ENCODE measurements at places on chromosomes 5 and 9.

DNA sequence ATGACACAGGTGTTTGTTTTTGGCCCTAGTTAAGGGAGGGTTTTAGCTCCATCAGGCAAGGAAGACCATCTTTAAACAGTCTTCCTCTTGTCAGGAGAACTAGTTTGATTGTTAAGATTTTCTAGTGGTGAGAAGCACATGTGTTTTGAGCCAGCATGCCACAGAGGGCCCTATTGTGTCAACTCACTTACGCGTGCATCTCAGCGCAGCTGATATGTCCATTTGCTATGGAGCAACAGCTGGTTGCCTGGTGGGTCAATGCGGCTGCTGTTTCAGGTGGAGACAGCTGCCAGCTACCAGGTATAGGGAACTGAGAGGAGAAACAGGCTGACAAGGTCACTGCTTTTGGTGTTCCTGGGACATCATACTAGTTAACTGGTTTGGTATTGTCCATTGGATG is 100.5 kb upstream of the PRRC1 start:
- no peak for ATAC-seq

- no peak for ATAC-seq
Measured at GRCh38 chr5:39441838-39442237, 17.1 kb upstream of the DAB2 start.

DNA sequence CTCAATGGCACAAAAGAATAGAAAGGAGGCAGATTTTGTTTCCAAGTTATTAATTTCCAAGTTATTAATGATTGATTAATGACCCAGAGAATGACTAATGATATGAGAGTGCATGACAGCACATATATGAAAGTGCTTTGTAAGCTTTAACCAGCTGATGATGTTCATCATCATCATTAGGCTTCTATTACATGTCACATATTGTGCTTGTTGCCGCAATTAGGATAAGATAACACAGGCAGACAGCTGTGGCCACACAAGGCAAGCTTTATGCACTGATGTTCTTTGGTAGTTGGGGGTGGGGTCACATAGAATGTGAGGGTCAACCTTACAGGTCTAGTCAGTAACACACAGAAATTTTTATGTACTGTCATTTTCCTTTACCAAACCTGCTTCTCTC is 219.7 kb downstream of the TRPM3 start:
- ATAC-seq: no peak

GRCh38 chr9:103978396-103978795 is 115.7 kb upstream of the SMC2 start:
- no peak for ATAC-seq

DNA sequence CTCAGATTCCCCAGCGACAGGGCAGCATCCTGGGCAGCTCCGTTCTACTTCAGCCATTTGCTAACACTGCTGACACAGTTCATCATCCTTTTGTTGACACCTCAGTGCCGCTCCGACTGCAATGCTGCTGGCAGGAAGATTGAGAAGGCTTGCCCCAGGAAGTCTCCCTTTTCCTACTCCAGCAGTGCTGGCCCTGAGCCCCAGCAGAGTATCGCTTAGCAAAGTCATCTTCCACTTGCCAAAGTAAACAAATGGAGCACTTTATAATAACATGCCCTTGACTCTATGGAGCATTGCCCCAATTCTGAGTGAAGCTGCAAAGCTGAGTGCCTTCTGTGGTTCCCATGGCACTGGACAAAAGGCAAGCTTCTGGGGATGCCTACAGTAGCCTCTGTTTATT is 32.2 kb downstream of the PRLR start:
- peak; percentile 35 for ATAC-seq

DNA sequence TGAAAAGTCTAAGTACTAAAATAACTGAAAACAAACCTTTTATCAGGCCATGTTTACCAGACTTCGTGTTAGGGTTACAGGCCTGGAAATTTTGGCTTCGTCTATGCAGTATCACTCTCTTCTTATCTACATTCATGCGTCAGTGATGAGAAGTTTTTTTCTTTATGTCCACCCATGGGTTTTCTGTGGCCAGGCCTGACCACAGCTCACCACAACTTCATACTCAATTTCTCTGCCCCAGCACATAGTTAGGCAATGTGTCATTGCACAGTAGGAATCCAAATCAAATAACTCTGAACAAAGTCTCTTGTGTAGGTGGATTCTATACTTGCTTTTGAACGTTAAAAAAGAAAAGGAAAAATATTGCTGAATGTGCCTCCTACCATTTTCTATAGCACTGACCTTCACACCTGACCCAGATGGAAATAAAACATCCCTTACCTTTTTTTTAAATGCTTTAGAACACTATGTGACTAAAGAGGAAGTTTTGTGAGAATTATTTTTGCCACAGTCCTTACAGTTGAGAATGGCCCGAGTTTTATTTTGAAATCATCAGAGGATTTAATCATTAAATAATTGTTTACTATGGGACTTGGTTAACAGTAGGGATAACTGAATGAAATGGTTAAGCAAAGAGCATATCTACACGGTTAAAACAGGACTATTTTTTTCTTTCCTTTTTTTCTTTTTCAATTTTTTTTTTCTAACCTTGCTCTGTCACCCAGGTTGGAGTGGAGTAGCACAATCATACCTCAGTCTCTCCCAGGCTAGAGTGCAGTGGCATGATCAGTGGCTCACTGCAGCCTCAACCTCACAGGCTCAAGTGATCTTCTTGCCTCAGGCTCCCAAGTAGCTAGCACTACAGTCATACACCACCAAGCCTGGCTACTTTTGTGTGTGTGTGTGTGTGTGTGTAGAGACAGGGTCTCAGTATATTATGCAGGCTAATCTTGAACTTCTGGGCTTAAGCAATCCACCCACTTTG is 1247.0 kb upstream of the ACO1 start:
- ATAC-seq: no peak

DNA sequence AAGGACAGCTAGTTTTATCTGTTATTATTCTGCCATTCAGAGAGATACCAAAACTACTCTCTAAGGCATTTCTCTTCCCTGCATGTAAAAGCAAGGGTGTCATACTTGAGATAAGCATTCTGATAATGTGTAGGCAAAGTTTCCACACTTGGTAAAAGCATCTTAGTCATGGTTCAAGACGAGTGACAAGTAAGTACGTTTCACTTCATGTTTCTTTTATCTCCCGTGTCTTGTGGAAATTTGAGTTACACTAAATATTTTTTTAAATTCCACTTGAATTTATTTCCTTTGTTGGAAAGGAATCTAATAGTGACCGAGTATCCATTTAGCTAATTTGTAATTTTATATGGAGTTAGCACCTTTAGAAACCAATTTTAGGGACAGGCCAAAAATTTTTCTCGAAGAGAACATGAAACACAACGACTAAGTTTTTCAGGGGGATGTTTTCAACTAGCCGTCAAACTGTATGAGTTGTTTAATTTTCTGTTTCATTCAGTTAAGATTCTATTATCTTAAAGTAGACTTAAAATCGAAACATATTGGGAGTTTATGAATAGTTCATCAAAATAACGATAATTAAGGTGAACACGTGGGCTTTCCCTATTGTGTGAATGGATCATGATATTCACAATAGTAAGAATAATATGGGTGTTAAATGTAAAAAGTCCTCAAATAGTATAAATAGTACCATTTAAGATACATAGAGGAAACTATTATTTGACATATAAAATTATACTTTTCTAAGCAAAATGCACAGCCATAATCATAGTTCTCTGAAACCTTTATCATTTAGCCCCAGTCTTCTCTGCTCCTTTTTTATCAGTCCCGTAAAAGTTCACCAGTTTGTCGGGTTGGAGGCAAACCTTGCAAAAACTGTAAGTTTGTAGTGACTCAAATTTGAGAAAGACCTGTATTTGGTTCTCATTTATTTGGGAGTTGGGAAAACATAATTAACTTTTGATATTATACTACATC is 1.6 kb downstream of the RFESD start:
- no peak for ATAC-seq

GRCh38 chr9:115855458-115856133 is 298.0 kb upstream of the PAPPA start:
- ATAC-seq: no peak

GRCh38 chr9:79883073-79883645 is 311.4 kb downstream of the TLE4 start:
- ATAC-seq: peak; percentile 47

DNA sequence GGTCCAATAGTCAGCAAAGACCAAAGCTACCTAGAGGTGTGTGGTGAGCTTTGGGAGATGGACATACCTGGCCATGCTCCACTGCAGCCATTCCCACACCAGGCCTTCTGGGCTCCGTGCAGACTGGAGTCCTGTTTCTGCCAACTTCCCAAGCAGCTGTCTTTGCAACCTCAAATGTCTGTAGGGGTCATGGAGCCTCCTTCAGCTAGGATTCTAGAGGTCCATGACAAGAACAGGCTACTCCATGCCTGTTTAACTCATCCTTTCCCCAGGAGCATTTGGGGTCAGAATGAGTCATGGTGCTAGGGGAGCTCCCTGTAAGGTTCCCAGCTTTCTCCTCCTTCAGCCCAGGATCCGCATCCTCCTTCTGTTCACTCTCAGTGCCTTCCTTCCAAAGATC is 17.1 kb downstream of the VPS13A start:
- ATAC-seq: no peak

- peak; percentile 71 for ATAC-seq
Measured at GRCh38 chr5:135230251-135230925, 168.6 kb downstream of the MACROH2A1 start.

DNA sequence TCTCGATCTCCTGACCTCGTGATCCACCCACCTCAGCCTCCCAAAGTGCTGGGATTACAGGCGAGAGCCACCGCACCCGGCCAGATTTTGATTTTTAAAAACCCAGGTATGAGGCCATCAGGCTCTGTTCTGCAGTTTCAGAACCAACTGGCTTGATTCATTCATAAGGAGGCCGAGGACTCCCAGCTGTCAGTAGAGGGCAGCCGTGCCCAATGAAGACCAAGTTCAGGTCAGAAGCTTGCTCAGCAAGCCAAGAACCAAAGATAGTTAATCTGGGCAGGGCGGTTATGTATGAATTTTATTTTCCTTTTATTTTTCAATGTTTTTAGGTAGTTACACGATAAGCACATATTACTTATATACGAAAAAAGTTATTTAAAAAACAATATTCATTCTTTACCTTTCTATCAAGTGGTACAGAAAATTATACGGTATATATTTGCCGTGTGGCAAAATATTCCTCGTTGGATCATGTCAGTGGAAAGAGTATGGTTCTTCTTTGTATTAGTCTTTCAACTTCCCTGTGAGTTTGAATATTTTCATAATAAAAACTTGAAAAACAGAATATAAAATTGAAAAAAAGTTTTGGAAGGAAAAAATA is 18.0 kb downstream of the MGAT1 start:
- ATAC-seq: peak; percentile 73

- ATAC-seq: no peak
Measured at GRCh38 chr5:154193283-154193682, 2.8 kb downstream of the GALNT10 start.

GRCh38 chr9:76394960-76395252 is 680 bp upstream of the RFK start:
- peak; percentile 27 for ATAC-seq

- ATAC-seq: no peak
Measured at GRCh38 chr5:16603295-16603694, 13.5 kb downstream of the RETREG1 start.

GRCh38 chr9:114139071-114139470 is 16.3 kb upstream of the COL27A1 start:
- ATAC-seq: no peak

DNA sequence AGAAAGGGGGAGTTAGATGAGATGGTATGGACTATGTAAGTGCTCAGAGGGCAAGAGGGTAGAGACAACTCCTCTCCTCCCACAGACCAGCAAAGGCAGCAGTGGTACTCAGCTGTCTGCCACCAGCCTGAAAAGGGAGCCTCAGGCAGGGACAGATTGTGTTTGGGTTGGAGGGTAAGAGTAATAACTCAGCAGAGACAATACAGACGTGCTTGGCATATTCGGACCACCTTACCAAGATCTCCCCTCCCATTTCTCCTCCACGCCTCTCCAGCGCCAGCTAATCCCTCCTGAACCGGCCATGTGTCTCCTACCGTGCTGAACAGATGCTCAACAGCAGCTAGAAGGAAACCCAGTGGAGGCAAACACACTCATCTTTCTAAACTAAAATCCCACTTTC is 180.8 kb downstream of the ASTN2 start:
- ATAC-seq: no peak

GRCh38 chr9:125663127-125663526 is 43.9 kb downstream of the MAPKAP1 start:
- peak; percentile 76 for ATAC-seq

- ATAC-seq: peak; percentile 44
Measured at GRCh38 chr5:149345892-149346222, 558 bp downstream of the GRPEL2 start.

DNA sequence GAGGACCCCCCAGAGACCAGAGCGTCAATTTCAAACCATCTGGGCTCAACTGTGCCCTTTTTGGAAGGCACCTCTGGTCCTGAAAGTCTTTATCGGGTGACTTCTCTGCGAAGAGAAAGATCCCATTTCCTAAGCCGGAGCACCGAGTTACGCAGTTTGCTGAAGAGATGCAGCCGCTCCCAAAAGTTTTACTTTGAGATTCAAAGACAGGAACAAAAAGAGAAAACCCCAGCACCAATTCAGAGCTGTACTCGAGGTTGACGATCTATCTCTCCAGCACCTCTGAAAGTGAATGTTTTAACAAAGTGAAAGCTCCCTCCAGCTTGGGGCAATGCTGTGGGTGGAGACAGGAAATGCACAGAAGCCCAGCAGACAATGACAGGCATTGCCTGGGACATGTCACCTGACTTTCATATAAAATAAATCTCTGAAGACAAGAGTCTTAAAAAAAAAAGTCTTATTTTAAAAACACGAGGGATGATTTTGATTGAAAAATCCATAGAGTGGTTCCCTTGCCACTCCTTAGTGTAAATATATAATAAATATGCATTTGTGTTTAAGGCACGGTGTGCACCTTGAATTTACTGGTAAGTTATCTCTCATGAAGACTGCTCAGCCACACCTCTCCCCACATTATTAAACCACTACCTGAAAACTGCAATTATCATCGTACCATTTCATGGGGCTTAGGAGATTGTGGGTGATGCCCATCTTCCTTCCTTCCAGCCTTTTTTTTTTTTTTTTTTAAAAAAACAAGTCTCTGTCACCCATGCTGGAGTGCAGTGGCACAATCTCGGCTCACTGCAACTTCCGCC is 79.9 kb downstream of the FNBP1 start:
- ATAC-seq: peak; percentile 81

GRCh38 chr5:154274828-154275185 is 84.3 kb downstream of the GALNT10 start:
- no peak for ATAC-seq

DNA sequence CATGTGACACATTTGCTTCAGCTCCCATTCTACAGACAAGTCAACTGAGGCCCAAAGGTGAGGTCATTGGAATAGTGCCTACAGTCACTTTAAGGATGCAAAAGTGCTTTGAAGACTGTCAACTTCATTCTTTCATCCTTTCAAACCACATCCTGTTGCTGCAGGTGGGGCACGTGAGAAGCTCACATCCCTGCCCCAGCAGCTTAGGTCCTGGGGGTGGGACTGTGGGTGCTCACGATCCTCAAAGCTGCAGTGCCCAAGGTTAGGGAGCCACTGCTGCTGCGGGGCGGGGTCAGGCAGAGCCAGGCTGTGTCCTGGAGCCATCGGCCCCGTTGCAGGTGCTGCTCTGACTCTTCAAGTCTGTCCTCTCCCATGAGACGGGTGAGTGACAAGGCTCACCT is 57.9 kb upstream of the IER5L start:
- ATAC-seq: no peak

Data from esophagus mucosa (tissue), 1 donor.